ENCODE measurements at places on chromosomes 11 and 22.

DNA sequence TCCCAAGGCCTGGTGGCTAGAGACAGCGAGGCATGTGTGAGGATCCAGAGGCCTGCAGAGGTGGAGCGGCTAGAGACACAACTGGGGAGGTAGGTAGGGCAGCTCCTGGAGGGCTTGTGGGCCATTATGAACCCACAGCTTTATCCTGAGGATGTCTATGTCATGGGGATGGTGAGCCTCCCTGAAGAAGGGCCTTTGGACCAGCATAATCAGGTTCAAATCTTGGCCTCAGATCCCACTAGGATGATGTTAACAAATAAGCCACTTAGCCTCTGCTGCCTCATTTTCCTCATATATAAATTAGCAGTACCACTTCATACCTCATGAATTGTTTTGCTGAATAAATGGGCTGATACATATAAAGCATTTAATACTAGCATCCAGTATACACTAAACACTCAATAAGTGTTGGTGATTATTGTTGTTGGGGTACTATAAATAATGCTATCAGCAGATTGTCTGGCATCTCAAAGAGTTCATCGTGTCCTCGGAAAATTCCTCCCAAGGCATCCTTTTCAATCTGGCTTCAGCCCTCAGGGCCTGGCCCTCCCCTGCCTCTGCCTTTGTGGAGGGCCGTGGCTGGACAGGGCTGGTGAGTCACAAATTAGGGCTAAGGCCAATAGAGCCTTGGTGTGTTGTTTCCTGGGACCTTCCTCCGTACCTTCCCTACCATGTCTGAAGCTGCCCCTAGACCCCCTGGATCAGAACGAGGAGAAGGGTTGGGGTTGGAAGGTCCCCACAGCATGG, 30.9 kb upstream of the LRRC32 start:
- no peak for DNase-seq

DNA sequence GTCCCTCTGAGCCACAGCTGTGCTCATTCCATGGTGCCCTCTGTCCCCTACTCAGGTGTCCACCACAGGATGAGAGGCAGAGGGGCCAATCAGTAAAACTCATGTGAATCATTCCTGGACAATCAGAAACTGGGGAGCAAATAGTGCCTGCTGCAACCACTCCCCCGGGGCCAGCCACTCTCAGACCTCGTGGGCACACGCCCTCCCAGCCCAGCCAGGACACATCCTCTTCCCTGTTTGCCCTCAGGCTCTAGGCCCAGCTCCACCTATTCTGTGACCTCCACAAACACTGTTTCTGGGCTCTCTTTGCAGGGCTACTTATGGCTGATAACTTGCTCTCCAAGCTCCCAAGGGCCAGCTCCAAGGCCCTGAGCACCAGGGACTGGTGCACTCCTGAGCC, 14.0 kb upstream of the KCTD14 start:
- no peak for DNase-seq

DNA sequence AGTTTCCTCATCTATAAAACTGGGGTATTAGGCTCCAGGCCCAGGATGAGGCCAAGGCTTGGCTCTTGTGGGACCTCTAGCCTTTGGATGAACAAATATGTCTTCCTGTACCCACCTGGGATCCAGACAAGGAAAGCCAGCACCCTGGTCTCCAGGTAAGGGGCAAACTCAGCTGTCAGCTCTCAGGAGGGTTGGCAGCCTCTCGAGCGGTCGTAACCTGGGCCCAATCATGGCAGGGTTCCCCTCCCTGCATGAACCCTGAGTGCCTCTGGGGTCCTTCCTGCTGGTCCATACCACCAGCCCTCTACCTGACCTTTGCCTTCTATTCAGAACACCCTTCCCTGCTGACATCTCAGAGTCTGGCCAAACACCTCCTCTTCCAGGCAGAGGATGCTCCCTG, 19.6 kb downstream of the SLC22A12 start:
- DNase-seq: no peak

GRCh38 chr11:67351275-67352005, 1.9 kb downstream of the POLD4 start:
- DNase-seq: peak; percentile 36

- DNase-seq: no peak
Observed at GRCh38 chr22:29201782-29202181, 3.9 kb upstream of the EMID1 start.

- DNase-seq: no peak
Observed at GRCh38 chr22:30523646-30524489, 18.4 kb upstream of the SEC14L4 start.

- no peak for DNase-seq
Observed at GRCh38 chr11:10352921-10353550, 48.2 kb downstream of the ADM start.

DNA sequence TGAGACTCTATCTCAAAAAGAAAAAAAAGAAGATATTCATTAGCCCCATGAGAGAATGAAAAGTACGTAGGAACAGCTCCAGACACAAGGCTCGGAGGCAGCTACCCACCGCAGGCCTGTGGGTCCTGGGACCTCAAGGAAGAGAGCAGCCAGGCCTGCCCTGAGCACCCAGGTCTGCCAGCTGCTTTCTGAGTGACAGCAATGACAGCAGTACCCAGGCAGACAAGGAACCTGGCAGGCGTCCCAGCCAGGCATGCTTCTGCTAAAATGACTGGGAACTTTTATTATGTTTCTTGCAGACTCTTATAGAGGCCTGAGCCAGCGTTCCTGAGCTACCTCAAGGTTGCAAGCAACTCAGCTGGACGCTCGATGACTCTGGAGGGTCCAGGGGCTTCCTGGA, 31.6 kb downstream of the CPT1A start:
- DNase-seq: no peak

- no peak for DNase-seq
Observed at GRCh38 chr11:122359081-122359571, 243.1 kb upstream of the BLID start.

GRCh38 chr11:74311352-74311926, at the start of gene P4HA3:
TSS of gene P4HA3 (minus strand) at chr11:74311640. CDS start at chr11:74311611, 29 bp downstream.
- DNase-seq: no peak

- DNase-seq: no peak
Observed at GRCh38 chr22:44702479-44703198, 635 bp downstream of the PRR5 start.

- no peak for DNase-seq
Observed at GRCh38 chr11:43234881-43235280, 76.9 kb upstream of the API5 start.

- DNase-seq: no peak
Observed at GRCh38 chr11:23688835-23689234, 808.0 kb upstream of the LUZP2 start.

DNA sequence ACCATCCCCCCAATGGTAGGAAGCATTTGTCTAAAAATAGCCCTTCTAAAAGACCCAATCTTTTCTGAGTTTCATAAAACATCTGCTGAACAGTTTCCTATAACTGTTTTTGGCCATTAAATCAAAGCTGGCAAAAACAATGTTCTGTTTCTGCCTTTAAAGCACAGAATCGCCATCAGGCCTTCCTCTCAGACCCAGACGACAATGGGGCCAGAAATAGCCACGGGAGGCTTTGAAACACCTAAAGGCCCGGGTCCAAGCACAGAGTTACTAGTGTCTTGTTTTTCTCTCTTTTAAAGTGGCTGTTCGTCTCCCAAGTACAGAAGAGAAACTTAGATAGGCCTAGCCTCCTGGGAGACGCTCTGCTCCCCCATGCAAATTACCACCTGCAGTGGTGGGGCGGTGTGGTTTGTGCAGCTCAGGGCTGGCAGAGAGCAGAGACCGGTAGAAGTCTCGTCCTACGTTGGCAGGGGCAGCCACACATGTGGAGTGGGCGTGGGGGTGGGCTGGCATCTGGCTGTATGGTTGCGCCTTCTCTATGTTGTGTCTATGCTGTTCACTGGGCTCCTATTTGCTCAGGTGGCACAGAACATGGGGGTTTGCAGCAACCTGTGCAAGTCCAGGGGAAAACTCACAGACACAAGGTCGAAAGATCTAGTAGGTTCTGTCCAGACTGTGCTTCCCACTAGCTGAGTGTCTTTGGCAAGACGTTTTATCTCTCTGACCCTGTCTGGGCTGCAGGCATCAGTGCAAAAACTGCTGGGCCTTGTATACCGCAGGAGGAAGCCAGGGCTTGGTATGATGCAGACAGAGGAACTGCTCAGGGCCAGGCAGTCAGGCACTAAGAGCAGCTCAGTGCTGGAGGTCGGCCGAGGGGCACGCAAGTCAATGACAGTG, 23.6 kb upstream of the ETS1 start:
- peak; percentile 36 for DNase-seq

GRCh38 chr11:86795949-86796348, 4.4 kb upstream of the PRSS23 start:
- no peak for DNase-seq

- DNase-seq: no peak
Observed at GRCh38 chr22:39530692-39531331, 1.7 kb downstream of the RPS19BP1 start.

GRCh38 chr22:26998129-26998528, 340.7 kb downstream of the MIAT start:
- no peak for DNase-seq

DNA sequence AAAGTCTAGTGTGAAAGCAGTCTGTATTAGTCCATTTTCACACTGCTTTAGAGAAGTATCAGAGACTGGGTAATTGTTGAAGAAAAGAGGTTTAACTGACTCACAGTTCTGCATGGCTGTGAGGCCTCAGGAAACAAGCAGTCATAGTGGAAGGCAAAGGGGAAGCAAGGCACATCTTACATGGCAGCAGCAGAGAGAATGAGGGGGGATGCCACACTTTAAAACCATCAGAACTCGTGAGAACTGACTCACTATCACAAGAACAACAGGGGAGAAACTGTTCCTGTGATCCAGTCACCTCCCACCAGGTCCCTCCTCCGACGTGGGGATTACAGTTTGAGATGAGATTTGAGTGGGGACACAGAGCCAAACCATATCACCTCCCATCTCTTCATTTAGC, 13.8 kb upstream of the TUBA8 start:
- DNase-seq: no peak

DNA sequence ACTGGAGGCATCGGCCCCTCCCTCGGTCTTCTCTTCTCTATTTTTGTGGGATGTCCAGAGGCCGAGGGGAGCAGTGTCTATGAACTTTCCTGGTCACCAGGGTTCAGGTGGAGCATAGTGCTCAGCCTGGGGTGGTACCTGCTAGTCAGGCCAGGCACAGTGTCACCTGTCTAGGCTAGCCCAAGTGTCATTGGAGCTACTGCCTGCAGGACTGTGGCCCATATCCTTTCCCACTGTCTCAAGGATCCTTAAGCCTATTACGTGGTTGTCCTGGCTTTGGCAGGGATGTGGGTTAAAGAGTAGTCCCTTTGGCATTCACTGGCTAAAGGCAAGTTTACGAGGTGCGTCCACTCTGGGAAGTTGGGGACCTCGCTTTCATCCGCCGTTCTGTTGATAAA, 9.3 kb downstream of the RBM14 start:
- no peak for DNase-seq

- DNase-seq: no peak
Observed at GRCh38 chr11:111586388-111586831, 15.8 kb upstream of the SIK2 start.

DNA sequence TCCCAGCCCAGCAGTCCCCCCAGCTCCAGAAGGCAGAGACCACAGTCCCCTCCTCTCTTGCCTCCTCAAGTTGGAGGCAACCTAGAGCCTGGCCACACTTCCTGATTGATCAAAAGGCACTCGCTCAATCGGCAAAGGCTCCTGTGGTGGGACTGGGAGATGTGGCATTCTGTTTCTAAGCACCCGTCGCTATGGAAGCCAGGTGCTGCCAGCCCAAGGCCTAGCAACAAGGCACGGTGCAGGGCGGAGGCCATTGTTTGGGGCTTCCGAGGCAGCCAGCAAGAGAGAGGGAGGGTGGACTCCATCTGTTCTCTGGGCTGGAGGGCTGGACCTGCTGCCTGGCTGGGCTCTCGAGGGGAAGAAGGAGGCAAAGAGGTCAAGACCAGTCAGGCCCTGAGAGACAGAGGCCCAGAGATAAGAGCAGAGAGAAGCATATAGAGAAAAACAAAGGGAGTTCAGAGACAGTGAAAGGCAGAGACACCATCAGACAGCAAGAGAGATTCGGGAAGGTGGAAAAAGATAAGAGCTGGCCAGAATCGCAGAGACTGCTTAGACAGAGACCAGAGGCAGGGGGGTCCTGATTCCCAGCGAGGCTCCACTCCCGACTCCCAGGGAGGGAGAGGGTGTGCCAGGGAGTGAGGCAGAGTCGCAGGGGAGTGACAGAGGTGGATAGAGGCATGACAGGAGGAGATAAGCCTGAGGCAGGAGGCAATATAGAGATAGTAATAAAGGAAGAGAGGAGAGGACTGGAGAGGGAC, 21.2 kb downstream of the PDE2A start:
- DNase-seq: no peak

- no peak for DNase-seq
Observed at GRCh38 chr22:46043816-46044620, 67.1 kb upstream of the WNT7B start.

- no peak for DNase-seq
Observed at GRCh38 chr11:114148013-114148382, 88.5 kb downstream of the ZBTB16 start.

DNA sequence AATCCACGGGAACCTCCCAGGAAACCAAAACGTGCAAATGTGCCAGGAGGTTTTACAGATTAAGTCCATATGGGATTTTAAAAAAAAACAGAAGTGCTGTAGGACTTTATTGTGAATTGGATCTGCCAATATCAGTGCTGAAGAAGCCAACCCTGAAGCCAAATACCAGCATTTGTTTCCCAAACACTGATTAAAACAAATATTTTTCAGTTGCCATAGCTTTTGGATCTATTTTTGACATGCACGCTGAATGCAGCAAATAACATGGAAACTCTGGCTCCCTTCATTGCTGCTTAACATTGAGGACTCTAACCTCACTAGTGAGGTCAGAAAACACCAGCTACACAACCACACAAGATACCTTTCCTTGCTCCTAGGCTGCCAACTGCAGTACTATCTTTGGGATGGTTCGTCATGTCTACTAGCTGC, 28.4 kb upstream of the SIK2 start:
- DNase-seq: no peak

DNA sequence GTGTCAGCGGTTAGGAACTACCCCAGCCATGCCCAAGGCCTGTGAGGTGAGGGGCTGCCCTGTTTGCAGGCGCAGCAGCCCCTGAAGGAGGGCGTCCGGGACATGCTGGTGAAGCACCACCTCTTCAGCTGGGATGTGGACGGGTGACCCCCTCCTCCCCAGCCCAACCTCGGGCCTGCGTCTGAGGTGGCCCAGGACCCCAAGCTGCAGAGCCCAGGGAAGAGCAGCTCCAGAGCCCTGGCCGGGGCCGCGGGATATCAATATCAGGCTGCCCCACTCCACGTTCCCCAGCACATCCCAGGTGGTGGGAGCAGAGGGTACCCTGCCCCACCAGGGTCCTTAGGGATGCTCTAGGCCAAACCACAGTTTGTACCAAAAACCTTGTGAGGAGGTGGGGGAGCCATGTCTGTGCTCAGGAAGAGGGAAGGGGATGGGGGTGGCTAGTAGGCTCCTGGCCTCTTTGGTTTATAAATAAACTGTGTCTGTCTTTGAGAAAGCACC, 39.3 kb downstream of the SGSM3 start:
- no peak for DNase-seq

Measured in stimulated activated CD4-positive, alpha-beta T cell treated with anti-CD3 and anti-CD28 coated beads, TNF-alpha, amount 100 ng/mL, for 1 hour (primary cell).